Common myeloid progenitor, CD34-positive (primary cell): ENCODE measurements at places on chromosomes 1 and 21.

GRCh38 chr1:27713869-27714513 lies 11.8 kb upstream of the FAM76A start:
- no peak for DNase-seq

GRCh38 chr1:168480997-168481396 lies 62.8 kb downstream of the XCL2 start:
- DNase-seq = no peak

- DNase-seq = no peak
Observed at GRCh38 chr1:54813485-54814125, 12.5 kb upstream of the TTC22 start.

DNA sequence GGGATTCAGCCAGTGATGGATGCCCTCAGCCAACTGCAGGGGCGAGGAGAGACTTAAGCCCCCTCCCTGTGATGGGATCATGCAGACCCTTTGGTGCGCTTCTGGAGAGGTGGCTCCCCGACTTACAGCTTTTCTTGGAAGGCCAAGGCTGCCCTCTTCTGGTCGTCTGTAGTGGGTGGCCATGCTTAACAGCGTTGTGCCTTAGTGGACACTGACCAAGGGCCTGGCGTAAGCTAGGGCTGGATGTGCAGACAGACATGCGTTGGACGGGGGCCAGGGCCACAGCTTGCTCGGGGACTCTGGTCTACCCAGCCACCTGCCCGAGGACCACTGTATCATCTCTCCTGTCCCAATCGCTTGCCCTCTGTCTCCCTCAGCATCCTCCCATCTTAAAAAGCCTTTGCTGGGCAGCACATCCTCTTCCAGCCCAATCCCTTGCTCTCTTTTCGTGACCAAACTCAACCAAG lies 5.5 kb downstream of the AZIN2 start:
- DNase-seq = peak; percentile 67

DNA sequence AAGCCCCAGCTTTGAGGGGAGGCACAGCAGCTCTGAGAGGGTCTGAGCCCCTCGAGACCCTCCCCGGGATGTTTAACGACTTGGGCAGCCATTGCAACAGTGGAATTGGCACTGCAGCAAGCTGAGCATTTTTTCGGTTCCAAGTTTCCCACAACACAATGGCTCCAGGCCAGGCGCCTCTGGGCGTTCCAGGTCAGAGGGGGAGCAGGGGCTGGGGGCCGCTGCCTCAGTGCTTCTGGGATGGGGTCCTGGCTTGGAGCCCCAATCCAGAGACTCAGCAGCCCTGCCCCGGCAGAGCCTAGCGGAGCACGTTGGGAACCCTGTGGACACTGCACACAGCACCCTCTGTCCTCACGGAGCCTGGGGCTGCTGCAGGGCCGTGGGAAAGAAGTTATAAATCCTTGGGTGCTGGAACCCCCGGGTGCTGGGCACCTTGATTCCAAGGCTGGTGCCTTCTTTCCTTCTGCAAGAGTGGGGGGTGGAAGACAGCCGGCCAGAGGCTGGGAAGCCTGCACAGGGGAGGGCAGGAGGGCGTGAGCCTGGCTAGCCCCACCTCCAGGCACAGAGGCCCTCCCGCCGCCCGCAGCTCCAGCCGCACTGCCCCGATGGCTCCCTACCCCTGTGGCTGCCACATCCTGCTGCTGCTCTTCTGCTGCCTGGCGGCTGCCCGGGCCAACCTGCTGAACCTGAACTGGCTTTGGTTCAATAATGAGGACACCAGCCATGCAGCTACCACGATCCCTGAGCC lies 50.1 kb downstream of the COL18A1 start:
- peak; percentile 67 for DNase-seq

DNA sequence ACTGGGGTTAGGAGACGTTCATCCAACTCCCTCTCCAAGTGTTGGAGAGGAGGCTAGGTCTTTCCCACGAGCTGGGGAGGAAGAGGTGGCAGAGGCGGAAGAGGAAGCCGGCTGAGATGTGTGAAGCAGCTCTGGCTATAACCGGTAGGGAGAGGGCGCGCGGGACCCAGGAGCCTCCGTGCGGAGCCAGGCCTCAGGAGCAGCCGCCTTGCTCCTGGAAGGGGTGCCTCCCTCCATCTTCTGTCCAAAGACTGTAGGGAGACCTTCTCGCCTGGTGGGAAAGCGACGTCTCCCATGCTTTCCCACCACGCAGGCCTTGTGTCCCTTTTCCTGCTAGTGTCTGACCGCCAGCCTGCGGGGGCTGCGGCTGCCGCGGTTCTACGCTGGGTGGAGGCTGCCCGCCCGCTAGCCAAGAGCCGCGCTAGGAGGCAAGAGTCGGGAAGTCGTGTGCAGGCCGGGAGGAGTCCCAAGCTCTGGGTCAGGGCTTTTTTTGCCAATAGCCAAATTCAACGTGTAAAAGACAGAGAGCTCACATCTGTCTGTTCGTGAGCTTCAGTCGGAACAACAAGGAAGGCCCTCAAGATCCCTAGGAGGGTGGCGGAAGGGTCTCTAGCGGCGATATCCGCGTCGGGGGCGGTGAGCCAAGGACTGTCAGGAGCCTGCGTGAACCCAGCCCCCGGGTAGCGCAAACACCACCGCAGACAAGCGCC lies 8.4 kb upstream of the NBPF11 start:
- DNase-seq = no peak

- no peak for DNase-seq
Observed at GRCh38 chr1:55747408-55747841, 532.3 kb upstream of the USP24 start.

DNA sequence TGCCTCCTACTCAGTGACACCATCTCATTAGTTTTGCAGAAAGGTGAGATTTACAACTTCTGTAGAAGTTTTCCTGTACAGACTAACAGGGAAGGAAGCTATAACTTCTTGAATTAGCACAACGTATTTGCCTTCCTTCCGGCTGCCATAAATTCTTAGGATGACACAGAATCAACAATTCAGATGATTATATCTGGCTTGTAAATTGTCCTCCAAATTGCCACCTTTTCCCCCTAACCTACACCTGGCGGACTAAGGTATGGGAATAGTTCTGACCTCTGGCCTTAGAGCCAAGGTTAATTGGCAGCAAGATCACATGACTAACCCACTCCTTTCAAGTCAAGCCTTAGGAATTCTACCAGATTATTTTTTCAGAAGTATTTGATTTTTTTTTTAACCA lies 284.3 kb downstream of the LMO4 start:
- peak; percentile 34 for DNase-seq

DNA sequence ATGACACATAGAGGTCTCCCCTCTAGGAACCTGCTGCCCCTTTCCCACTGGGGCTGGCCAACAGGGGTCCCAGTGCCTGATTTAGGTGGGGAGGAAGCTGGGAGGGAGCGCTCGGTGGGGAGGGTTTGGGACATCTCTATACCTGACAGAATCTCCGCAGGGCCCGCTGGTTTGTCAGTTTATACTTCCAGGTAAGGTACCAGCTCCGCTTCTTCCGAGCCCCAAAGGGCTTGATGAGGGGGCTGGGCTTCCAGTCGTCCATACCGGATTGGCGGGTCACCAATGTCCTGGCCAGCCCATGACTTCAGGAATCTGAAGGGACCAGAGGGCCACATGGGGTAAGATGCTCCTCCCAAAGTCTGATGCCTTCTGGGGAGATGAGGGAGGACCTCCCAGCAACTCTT lies 672 bp downstream of the POMGNT1 start:
- DNase-seq = no peak

- no peak for DNase-seq
Observed at GRCh38 chr1:99600782-99601181, 45.1 kb upstream of the PALMD start.

- peak; percentile 31 for DNase-seq
Observed at GRCh38 chr1:207088701-207089626, at the start of gene C4BPB. C4BPB (plus strand) TSS chr1:207088860; CDS start chr1:207089532, 672 bp downstream.

DNA sequence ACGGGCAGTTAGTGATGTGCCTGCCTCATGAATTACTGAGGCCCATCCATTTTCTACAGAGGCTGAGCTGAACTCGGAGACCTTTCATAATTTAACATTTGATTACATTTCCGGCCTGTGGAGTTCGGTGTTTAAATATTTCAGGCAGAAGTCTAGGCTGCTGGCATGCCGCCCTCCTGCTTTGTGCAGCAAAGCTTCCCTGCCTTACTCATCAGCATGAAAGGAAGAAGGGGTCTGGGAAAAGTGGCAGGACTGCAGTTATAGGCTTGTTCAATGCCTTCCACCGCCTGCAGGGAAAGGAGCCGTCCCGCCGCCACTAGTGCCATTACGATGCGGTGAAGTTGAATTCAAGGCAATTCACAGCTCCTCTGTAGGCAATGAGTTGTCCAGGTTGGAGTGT lies 527.9 kb downstream of the NPHP4 start:
- no peak for DNase-seq

- no peak for DNase-seq
Observed at GRCh38 chr1:91732291-91733107, 153.5 kb downstream of the TGFBR3 start.

DNA sequence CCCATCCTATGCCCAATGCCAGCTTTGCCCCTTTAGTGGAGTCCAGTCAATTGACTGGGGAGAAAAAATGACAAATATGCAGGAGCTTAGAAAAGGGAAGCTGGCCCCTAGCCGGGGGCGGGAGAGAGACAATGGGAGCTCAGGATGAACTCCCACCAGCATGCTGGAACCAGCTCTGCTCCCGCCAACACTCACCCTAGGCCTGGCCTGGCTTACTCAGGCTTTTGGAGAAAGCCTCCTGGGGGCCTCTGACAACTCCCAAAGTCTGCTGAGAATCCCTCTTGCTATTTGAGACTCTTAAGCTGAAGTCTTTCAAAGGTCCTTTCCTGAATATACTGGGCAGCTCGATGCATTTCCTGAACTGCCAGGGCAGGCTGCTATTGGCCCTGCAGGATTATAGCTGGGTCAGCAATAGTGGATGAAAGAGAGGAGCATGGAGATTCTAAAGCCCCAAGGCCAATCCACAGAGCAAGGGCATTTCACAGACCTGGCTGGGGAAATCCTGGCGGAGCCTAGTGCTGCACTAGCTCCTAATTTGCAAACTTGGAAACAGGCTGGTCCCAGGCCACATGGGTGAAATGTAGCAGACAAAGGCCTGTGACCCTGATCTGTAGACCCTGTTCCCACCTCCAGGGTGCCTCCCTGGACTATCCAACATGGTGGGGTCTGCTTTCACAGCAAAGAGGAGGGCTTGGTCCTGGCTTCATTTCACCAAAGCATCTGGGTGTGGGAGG lies 35.7 kb upstream of the CLSTN1 start:
- no peak for DNase-seq

DNA sequence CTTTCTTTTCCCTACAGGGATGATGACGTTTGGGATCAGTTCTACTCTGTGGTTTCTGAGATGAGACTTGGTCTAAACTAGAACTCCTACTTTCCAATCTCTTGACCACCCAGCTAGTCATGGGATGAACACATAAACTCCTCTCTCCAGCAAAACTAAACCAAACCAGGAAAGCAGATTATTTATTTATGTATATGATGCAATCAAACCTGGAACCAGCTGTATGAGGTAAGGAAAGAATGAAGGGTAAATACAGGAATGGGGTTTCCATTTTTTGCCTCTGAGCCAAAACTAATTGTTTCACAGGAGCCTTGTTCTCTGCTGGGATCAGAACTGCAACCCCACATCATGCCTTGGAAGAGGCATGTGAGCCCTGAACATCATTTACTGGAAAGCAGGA lies 3.3 kb upstream of the AGT start:
- no peak for DNase-seq

DNA sequence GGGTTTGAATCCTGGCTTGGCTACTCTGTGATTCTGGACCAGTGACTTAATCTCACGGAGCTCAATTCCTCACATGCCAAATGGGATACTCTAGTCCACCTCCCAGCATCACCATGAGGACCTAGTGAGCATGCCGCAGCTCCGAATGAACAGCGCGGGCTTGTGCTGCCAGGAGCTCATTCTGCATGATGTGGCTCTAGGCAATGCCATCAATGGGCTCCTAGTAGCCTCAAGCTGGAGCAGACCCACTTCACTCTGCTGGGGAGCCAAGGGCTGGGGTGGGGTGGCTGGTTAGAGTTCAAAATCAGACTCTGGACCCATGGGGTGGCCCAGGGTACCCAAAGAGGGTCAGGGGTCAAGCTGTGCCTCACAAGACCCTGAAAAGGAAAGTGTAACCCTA lies 41.5 kb downstream of the CDK18 start:
- no peak for DNase-seq

DNA sequence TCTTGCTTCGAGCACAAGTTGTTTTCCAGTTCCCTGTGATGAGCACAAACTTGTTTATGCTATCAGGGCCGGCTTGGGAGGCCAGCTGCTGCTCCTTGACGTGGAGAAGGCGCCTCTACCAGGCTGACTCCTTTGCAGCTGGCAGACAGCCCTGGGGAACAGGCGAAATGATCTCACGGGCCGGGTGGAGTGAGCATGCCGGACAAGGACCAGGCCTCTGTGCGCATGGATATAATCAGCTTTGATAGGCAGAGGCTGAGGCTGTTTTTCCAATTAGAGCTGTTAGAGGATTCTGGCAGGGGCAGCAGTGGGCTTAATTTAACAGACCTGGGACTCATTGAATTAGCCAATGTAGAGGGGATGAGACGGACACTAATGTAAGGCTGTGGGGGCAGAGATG lies 38.9 kb downstream of the FAM163A start:
- no peak for DNase-seq

DNA sequence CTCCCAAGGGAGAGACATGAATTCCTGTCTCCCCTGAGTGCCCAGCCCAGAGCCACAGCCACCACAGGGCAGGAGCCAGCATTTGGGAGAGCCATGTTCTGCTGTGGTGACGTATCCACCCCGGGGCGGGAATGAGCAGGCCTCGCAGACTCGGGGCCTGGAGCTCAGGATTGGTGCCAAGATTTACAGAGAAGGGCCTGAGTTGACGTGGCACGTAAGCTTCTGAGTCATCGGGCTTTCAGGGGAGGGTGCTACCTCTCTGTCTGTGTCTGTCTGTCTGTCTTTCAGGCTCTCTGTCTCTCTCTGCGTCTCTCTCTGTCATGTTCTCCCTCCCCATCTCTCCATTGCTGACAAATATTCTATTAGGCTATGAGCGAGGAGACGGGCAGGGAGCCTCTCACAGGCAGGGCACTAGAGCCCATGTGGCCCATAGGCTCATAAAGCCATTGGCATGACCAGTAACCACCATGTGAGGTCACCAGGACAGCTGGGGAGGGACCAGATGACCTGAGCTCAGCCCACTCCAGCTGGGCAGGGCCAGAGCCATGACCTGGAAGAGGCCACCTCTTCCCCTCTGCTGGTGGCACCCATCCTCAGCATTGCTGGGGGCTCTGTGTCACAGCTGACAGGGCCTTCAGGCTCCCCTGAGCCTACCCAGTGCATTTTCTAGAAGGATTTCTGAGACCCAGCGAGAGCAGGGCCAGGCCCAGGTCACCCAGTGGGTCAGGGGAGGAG lies 300.0 kb upstream of the VAMP3 start:
- no peak for DNase-seq

GRCh38 chr1:177354247-177354646 lies 183.5 kb downstream of the BRINP2 start:
- DNase-seq = no peak

GRCh38 chr1:227902641-227902990 lies 45.1 kb downstream of the WNT9A start:
- DNase-seq = no peak

GRCh38 chr21:42864815-42865775 lies 14.2 kb downstream of the WDR4 start:
- DNase-seq = no peak

- DNase-seq = no peak
Observed at GRCh38 chr1:27363766-27364695, 2.7 kb downstream of the MAP3K6 start.
